Activated CD8-positive, alpha-beta T cell treated with anti-CD3 and anti-CD28 coated beads for 36 hours (primary cell): ENCODE measurements at places on chromosomes 5 and 9. TPM values are rescaled to one million over a fixed set of nuclear protein-coding genes. Genes with fewer than 3 reads are reported as not detected.

- no peaks in the 10 kb centered on the region for H3K27me3 ChIP-seq
- H3K4me1 ChIP-seq, result no peaks in the 10 kb centered on the region
- no peak overlapping the region for H3K27ac ChIP-seq
- no peaks in the 10 kb centered on the region for H3K36me3 ChIP-seq
- no peak for DNase-seq
Observed at GRCh38 chr5:158922263-158922592, 177.5 kb downstream of the EBF1 start.

GRCh38 chr9:99015890-99016289 is 72.2 kb downstream of the COL15A1 start:
- H3K27me3 ChIP-seq, result no peaks in the 10 kb centered on the region
- H3K27ac ChIP-seq, result no peak overlapping the region
- H3K36me3 ChIP-seq, result peaks cover 15% of the 10 kb centered on the region
- DNase-seq, result no peak

The IFNA21 gene
- total RNA-seq, result not detected

GRCh38 chr9:27847818-27848217 is 274.5 kb upstream of the C9orf72 start:
- H3K4me3 ChIP-seq, result no peak overlapping the region
- H3K4me1 ChIP-seq, result no peaks in the 10 kb centered on the region
- no peak for DNase-seq
- no peaks in the 10 kb centered on the region for H3K36me3 ChIP-seq

GRCh38 chr5:40404613-40405012 is 275.1 kb upstream of the PTGER4 start:
- H3K27ac ChIP-seq, result peak overlapping the region; percentile 99
- peaks cover 31% of the 10 kb centered on the region for H3K36me3 ChIP-seq
- peaks cover 86% of the 10 kb centered on the region for H3K4me1 ChIP-seq
- H3K27me3 ChIP-seq, result no peaks in the 10 kb centered on the region
- no peak for DNase-seq

DNA sequence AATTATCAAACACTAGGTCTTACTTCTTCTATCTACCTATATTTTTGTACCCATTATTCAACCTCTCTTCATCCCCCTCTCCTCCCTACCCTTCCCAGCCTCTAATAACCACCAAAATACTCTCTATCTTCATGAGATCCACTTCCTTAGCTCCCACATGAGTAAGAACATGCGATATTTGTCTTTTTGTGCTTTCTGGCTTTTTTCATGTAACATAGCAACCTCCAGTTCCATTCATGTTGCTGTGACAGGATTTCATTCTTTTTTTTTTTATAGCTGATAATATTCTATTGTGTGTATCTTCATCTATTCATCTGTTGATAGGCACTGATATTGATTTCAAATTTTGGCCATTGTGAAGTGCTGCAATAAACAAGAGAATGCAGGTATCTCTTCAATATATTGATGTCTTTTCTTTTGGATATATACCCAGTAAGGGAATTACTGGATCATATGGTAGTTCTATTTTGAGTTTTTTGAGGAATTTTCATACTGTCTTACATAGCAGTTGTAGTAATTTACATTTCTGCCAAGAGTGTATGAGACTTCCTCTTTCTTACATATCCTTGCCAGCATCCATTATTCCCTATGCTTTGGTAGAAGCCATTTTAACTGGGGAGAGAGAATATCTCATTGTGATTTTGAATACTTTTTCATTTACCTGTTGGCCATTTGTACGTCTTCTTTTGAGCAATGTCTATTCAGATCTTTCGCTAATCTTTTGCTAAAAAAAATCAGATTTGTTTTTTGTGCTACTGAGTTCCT is 156.8 kb downstream of the DCP2 start:
- H3K4me1 ChIP-seq, result no peaks in the 10 kb centered on the region
- no peak overlapping the region for H3K4me3 ChIP-seq
- no peak for DNase-seq
- no peaks in the 10 kb centered on the region for H3K27me3 ChIP-seq
- no peak overlapping the region for H3K27ac ChIP-seq

GRCh38 chr9:112396416-112396815 is 16.5 kb downstream of the HSDL2 start:
- no peak overlapping the region for H3K4me3 ChIP-seq
- H3K27me3 ChIP-seq, result no peaks in the 10 kb centered on the region
- H3K36me3 ChIP-seq, result peaks cover 9% of the 10 kb centered on the region

The SEPTIN8 gene
- 25.2 TPM for total RNA-seq

The IL13 gene
- 4.8 TPM for total RNA-seq

The PDE8B gene
- total RNA-seq, result 0.47 TPM

DNA sequence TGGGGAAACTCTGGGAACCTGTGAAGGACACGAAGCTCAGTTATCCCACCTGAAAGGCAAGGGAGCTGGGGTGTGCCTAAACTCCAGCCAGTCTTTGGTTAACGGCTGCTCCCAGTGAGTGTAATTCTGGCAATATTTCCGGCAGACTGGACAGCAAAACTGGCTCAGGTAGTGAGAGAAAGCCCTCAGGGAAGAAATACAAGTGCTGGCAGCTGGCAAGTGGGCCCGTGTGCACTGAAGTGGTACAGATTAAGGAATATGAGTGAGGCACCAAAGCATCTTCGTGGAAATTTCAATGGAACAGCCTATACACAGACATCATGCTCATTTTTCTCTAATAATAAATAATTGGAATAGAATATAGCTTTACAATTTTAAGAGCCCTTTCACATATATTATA is 56.2 kb downstream of the ABHD17B start:
- DNase-seq, result no peak
- peaks cover 20% of the 10 kb centered on the region for H3K4me1 ChIP-seq
- H3K36me3 ChIP-seq, result peaks cover 11% of the 10 kb centered on the region
- H3K4me3 ChIP-seq, result no peak overlapping the region
- no peak overlapping the region for H3K27ac ChIP-seq
- H3K27me3 ChIP-seq, result no peaks in the 10 kb centered on the region

The SMU1 gene
- 23.8 TPM for total RNA-seq

GRCh38 chr9:97853056-97853843 is at the start of gene FOXE1:
Gene FOXE1, plus strand, starts transcription at chr9:97853226. Its CDS starts 689 bp downstream, at chr9:97853915.
- H3K4me3 ChIP-seq, result peak within 1 kb of the TSS; percentile 82
- peaks cover 33% of the 10 kb centered on the region for H3K4me1 ChIP-seq
- H3K27me3 ChIP-seq, result peaks cover 77% of the 10 kb centered on the region
- H3K36me3 ChIP-seq, result peaks cover 2% of the 10 kb centered on the region
- no peak for DNase-seq

GRCh38 chr5:139668064-139668880 is 20.1 kb downstream of the CXXC5 start:
- peak; percentile 66 for DNase-seq
- H3K27ac ChIP-seq, result peak overlapping the region; percentile 79
- H3K4me1 ChIP-seq, result peaks cover 61% of the 10 kb centered on the region
- H3K4me3 ChIP-seq, result peak overlapping the region; percentile 79

DNA sequence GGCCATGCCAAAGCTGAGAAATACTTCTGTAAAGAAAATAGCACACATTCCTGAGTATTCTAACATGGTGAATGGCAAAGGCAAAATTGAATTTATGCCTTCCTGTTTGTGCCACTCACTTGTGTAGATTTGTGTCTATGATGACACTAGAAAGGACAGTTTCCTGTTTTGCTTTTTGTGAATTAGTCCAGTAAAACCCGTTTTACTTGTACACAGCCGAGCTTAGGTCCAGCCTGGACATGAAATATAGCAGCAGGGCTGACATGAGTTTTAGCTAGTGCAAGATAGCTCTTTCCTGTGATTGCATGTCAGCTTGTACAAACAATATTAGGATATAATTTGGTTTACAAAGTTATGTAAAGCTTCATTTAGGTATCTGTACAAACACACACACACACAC is 1891.7 kb upstream of the WWC1 start:
- H3K4me1 ChIP-seq, result no peaks in the 10 kb centered on the region
- DNase-seq, result no peak
- H3K27me3 ChIP-seq, result no peaks in the 10 kb centered on the region
- no peak overlapping the region for H3K27ac ChIP-seq

The PCSK5 gene
- total RNA-seq, result 4.7 TPM

The HRCT1 gene
- total RNA-seq, result not detected

DNA sequence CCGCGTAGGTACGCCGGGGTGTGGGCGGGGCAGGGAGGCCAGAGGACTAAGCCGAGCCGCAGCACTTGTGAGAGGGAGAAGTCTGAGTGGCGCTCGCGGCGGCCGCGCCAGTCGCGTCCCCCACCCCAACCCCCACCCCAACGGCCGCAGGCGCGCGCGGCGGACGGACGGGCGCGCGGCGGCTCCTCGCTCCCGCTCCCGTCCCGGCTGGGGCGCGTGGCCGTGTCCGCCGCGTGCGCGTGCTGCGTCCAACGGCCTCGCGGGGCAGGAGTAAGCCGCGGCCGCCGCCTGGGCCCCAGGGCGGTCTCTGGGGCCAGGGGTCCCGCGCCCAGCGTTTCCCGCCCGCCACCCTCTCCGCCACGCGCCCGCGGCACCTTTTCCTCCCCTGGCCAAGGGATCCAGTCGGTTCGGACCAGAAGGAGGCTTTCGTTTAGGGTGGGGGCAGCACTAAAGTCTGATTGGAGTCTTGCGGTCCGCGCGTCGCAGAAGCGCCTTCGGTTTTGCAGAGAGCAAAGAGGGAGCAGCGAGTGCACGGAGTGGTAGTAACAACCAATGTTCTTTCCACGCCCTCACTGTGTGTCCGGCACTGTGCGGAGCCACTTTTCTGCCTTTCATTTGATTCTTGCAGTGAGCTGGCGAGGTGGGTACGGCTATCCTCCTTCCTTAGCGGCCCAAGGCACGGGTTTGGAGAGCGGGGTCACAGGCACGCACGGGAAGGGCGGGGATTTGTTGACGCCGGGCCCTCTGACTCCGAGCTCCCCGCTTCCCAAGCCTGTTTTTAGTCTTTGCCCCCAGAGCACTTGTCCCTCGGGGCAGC is 483 bp downstream of the G3BP1 start:
- H3K4me1 ChIP-seq, result peaks cover 38% of the 10 kb centered on the region
- DNase-seq, result peak; percentile 56
- no peaks in the 10 kb centered on the region for H3K27me3 ChIP-seq
- peak overlapping the region; percentile 87 for H3K4me3 ChIP-seq
- peaks cover 43% of the 10 kb centered on the region for H3K36me3 ChIP-seq

The C7 gene
- total RNA-seq, result not detected

- peak; percentile 71 for DNase-seq
- H3K36me3 ChIP-seq, result no peaks in the 10 kb centered on the region
- no peaks in the 10 kb centered on the region for H3K27me3 ChIP-seq
- H3K4me1 ChIP-seq, result peaks cover 35% of the 10 kb centered on the region
Observed at GRCh38 chr9:111803924-111804323, 9.2 kb upstream of the SHOC1 start.

GRCh38 chr9:91567642-91568274 is 144.1 kb upstream of the NFIL3 start:
- no peak overlapping the region for H3K4me3 ChIP-seq
- H3K36me3 ChIP-seq, result no peaks in the 10 kb centered on the region
- peaks cover 12% of the 10 kb centered on the region for H3K27me3 ChIP-seq
- no peak for DNase-seq
- no peaks in the 10 kb centered on the region for H3K4me1 ChIP-seq

DNA sequence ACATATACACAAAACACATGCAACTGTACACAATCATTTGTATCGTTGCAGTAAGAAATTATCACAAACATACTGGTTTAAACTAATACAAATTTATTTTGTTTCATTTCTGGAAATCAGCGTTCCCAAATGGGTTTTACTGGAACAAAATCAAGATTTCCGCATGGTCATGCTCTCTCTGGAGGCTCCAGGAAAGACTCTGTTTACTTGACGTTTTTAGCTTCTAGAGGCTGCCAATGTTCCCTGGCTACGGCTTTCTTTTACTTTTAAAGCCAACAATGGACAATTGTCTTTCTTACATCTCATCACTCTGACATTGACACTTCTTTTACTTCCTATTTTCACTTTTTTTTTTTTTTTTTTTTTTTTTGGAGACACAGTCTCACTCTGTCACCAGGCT is 793.1 kb downstream of the CDH9 start:
- no peaks in the 10 kb centered on the region for H3K36me3 ChIP-seq
- no peak overlapping the region for H3K27ac ChIP-seq
- H3K27me3 ChIP-seq, result no peaks in the 10 kb centered on the region
- H3K4me3 ChIP-seq, result no peak overlapping the region
- DNase-seq, result no peak

The C1QTNF3 gene
- 1.3 TPM for total RNA-seq

DNA sequence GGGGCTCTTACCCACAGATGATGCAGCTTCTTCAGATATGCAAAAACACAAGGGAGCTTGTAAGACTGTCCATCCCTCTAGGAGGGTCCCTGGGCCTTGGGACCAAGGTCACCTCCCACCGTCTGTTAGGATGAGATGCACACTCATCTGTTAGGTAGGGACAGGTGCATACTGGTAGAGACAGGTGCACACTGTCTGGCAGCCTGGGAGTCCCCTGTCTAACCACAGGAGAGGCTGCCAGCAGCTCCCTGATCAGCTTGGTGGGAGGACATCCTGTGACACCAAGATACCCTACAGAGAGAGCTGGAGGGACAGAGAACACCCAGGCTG is 13.2 kb downstream of the TSPAN17 start:
- no peak overlapping the region for H3K4me3 ChIP-seq
- H3K27me3 ChIP-seq, result peaks cover 7% of the 10 kb centered on the region
- DNase-seq, result no peak

- H3K27ac ChIP-seq, result no peak overlapping the region
- no peaks in the 10 kb centered on the region for H3K36me3 ChIP-seq
- DNase-seq, result no peak
- no peak overlapping the region for H3K4me3 ChIP-seq
Observed at GRCh38 chr5:159908591-159908940, 7.7 kb upstream of the ADRA1B start.

DNA sequence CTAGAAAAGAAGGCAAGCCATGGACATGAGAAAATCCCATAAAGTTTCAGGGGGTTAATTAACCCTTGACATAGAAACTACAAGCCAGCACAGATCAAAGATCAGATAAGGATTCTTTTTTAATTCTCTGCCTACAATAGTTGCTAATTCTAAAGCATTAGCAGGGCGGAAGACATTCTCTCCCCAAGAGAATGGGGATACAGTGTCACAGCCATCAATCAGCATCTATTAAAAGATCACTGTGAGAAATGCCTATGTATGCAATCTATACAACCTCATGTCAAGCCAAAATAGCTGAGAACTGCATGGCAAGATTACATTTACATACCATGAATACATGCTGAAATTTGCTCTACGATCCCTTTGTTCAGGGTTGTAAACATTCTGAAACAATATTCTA is 14.3 kb downstream of the VLDLR start:
- H3K36me3 ChIP-seq, result peaks cover 12% of the 10 kb centered on the region
- DNase-seq, result no peak
- H3K27ac ChIP-seq, result no peak overlapping the region
- no peak overlapping the region for H3K4me3 ChIP-seq
- H3K4me1 ChIP-seq, result peaks cover 13% of the 10 kb centered on the region

GRCh38 chr5:1479581-1480188 is 34.4 kb upstream of the SLC6A3 start:
- peaks cover 17% of the 10 kb centered on the region for H3K36me3 ChIP-seq
- no peak overlapping the region for H3K27ac ChIP-seq
- H3K27me3 ChIP-seq, result no peaks in the 10 kb centered on the region
- H3K4me3 ChIP-seq, result no peak overlapping the region
- peaks cover 9% of the 10 kb centered on the region for H3K4me1 ChIP-seq

The STX17 gene
- total RNA-seq, result 41.9 TPM

GRCh38 chr5:7533941-7534340 is 138.0 kb downstream of the ADCY2 start:
- H3K27ac ChIP-seq, result no peak overlapping the region
- no peak for DNase-seq
- no peaks in the 10 kb centered on the region for H3K36me3 ChIP-seq
- H3K4me3 ChIP-seq, result no peak overlapping the region

The TRIO gene
- 11.5 TPM for total RNA-seq
